Activated T-cell treated with anti-CD3 and anti-CD28 coated beads for 24 hours (primary cell): ENCODE measurements at places on chromosomes 4 and X.

- DNase-seq = no peak
Measured at GRCh38 chrX:70508296-70508911, 63.8 kb downstream of the DLG3 start.

DNA sequence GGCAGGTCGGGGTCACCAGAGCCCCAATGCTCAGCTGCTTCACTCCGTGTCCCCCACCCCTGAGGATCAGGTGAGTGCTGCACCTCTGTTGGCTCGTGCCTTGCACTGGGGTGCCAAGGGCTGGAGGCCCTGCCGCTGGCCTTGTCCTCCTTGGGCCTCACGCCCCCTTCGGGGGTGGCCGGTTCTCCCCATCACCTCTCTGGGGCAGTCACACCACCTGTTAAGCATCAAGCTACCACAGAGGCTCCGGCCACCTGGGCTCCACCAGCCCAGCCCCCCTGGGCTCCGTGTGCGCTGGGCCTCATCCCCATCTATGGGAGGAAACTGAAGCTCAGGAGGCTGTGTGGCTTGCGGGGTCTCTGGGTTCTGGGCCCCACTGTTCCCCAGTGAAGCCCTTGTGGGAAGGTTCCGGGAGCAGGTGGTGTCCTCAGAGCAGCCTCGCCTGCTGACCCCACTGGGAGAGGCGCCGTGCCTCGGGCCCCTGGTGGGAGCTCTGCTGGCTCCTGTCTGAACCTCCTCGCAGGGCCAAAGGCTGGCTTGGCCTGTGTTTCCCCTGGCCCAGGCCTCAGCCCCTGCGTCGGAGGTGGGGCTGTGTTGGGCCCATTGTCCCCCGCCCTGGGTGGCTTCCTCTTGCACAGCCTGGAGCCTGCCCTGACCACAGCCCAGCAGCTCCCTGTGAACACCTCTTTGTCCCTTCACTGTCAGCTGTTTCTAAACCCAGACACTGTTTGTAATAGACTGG lies 30.8 kb downstream of the DOK7 start:
- no peak for DNase-seq

- DNase-seq = no peak
Measured at GRCh38 chrX:114073926-114074325, 510.0 kb upstream of the HTR2C start.

DNA sequence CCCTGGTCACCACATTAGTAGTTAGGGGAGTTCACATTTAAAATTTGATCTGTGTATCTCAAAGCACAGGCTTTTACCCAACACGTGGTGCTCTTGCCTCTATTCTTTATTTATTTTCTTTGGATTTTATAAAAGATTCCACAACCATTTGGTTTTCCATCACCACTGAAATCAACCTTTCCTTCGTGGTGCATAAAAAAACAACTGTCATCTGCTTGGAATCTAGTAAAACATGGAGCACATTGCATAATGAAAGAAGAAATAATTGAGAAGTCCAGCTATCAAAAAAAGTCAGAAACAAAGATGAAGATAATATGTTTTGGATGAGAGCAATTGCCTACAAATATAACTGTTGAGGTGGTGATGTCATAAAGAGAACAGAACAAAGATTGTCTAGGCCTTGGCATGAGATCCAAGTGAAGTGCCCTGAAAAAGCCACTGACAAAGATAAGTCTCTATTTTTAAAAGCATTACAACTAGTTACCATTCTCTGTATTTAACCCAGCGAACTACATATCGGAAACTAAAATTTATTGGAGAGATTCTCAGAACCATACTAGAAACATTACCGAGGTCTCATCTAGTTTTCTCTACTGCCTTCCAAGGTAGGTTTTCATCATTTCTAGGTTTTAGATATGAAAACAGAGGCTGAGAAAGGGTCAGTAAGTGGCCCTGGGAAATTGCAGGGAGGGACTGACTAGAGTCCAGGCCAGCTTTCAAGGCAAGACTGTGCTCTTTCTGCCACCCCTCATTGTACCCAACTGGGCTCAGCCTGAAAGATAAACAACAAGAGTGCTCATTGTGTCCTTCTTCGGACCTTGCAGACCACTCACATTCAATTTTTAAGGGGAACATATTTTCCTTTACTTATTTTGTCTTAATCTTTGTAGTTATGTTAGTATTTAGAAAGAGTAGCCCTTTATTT lies 127.3 kb downstream of the MAD2L1 start:
- no peak for DNase-seq

DNA sequence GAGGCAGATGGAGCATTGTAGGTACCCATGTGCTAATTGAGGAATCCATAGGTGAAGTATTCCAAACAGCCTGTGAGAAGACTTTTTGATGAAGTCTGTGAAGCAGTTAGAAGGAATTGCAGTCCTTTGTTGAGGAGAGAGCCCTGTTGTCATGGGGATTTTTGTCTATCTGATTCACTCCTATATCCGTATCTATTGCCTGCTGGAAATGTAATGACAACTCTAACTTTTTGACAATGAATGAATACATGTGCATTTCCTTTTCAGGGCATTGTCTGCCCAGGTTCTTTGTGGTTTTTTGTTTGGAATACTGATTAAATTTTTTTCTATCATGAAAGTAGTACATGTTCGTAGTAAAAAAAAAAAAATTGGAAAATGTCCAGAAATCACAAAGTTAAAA lies 31.1 kb downstream of the STK32B start:
- DNase-seq = no peak

GRCh38 chrX:10360116-10360515 lies 203.3 kb downstream of the CLCN4 start:
- no peak for DNase-seq

DNA sequence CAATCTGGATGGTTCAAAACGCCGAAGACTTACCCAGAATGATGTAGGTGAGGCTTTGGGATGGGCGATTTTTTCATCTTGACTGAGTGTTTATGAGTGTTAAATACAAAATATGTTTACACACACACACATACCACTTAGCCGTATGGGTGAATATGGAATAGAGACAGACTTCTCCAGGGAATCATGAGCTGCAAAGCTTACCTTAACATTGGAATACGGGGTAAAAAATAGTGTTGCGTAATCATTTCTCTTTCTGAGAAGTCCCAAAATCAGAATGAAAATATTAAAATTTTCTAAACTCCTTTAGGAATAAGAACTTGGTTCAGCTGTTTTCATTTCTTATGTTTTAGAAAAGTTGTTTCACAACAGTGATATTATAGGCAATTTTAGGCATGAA lies 63.5 kb downstream of the EGF start:
- no peak for DNase-seq

- no peak for DNase-seq
Measured at GRCh38 chr4:171919314-171919713, 106.1 kb downstream of the GALNTL6 start.

- DNase-seq = no peak
Measured at GRCh38 chr4:4689694-4690440, 148.0 kb upstream of the STX18 start.
